GM12865 (cell line): ENCODE measurements at places on chromosomes 6 and 20.

DNA sequence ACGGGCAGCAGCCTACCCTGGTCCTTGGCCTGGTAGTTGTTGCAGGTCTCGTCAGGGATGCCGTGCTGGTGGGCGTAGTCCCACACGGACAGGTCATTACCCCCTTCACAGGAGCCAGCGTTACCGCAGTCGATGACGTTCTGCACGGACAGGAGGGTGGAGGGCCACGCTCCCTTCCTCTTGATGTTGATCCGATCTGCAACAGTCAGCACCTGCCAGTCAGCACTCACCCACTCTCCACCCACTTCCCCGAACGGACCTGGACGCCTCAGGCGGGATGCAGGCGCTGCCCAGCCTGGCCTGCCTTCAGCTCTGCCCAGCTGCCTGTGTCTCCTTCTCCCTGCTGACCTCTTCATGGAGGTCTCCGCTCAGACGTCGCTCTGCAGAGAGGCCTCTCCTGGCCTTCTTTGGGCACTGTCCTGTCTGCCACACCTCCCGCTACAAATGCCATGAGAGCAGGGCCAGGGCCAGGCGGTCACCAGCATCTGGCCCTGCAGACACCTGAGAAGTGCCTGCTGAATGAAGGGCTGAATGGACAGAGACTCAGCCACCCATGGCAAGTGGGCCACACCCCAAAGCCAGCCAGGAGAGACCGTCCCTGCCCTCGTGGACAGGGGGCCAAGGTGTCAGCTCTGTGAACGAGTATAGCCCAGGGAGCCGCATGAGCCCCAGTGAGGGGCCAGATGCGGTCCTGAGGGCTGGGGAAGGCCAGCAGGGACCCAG lies 5.4 kb downstream of the CTSZ start:
- no peak for DNase-seq

DNA sequence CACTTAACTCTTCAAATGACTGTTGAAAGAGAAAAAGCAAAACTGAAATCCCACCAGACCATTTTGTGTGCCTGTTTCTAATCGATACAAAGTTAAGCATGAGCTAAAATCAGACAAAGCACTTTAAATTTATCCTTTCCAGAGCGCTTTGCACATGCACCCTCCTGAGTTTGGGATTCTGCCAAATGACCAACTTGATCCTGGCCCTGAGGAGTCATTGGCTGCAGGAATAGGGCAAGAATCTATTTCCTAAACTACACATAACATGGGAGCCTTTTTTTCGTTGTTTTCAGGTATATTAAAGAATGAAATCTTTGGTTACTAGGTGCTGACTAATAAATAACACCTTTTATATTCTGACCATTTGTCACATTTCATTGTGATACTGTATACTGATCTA lies 23.8 kb upstream of the MTHFD1L start:
- DNase-seq: no peak

DNA sequence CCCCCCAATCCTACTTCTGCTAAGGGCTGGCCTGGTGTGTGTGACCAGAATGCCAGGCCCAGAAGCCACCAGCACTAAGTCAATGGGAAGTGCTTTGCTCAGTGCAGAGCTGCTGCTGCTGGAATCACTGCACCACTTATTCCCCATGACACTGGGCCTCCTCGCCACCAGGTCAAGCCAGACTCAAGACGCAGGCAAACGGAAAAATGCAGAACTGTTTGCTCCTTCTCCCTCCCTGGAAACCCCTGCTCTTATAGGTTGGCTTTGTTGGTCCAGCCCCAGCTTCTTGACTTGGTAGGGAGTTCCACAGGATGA lies 121.9 kb downstream of the PHACTR3 start:
- DNase-seq: no peak

DNA sequence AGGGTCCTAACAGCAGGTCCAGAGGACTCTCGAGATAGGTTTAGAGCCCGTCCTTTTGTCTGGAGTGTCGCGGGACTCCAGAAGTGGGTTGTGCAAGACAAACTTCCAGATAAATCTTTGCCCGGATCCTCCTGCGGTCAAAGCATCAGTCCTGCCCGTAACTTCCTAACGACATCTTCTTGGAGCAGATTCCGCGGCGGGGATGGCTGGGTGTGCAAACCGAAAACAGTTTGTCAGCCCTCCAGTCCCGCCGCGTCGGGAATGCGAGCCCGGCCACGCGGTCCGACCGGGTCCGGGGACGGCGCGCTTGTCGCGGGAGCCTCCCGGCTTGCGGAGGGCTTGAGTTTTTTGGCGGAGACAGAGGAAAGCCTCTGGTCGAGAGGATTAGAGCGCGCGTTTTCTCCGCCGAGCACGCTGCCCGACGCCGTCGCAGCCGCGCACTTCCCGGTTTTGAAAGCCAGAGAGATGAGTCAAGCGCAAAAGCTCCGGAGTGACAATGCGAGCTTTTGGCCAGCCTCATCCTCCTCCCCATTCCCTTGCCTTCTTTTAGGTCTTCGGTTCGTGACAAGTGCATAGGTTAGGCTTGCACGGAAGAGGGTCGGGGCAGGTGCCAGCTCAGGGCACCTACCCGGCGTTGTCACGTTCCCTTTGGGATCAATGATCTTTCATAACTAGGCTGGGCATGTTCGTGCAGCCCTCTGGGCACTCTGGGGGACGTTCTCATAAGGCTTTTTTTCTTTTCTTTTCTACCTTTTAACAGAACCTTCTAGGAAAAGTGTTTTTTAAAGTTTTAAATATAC lies 91.3 kb upstream of the PRDM1 start:
- DNase-seq: peak; percentile 57

GRCh38 chr6:144289006-144289405 lies 3.9 kb downstream of the UTRN start:
- no peak for DNase-seq

DNA sequence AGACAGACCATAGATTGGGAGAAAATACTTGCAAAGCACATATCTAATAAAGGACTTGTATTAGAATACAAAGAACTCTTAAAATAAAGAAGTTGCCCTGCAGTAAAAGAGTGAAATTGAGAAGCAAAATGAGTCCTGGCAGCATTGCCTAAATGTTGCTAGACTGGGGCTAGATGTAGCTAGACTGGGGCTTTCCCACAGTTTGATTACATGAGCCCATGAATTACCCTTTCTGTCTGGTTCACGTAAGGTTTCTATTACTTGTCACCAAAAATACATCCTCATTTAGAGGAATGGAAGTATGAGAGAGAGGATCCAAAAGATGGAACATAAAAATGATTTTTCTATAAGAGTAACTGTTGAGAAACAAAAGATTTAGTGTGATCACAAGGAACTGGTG lies 57.6 kb upstream of the CCDC28A start:
- DNase-seq: no peak

DNA sequence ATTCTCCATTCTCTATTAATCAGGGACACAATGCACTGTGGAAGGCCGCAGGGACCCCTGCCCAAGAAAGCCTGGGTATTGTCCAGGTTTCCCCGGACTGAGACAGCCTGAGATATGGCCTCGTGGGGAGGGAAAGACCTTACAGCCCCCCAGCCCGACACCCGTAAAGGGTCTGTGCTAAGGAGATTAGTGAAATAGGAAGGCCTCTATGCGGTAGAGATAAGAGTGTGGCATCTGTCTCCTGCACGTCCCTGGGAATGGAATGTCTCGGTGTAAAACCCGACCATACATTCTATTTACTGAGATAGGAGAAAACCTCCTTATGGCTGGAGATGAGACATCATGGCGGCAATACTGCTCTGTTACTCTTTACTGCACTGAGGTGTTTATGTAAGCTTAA lies 15.7 kb upstream of the EIF2S2 start:
- DNase-seq: no peak
